Astrocyte (in vitro differentiated cells and primary cell): ENCODE measurements at places on chromosomes 7 and 10. TPM values are rescaled to one million over a fixed set of nuclear protein-coding genes. Genes with fewer than 3 reads are reported as not detected.

The TUBAL3 gene
- not detected in 2 replicates for total RNA-seq

The CASTOR2 gene
- total RNA-seq: 16.5 and 21.3 TPM in 2 replicates

The TRIM4 gene
- 4.1 and 4.6 TPM in 2 replicates for total RNA-seq

DNA sequence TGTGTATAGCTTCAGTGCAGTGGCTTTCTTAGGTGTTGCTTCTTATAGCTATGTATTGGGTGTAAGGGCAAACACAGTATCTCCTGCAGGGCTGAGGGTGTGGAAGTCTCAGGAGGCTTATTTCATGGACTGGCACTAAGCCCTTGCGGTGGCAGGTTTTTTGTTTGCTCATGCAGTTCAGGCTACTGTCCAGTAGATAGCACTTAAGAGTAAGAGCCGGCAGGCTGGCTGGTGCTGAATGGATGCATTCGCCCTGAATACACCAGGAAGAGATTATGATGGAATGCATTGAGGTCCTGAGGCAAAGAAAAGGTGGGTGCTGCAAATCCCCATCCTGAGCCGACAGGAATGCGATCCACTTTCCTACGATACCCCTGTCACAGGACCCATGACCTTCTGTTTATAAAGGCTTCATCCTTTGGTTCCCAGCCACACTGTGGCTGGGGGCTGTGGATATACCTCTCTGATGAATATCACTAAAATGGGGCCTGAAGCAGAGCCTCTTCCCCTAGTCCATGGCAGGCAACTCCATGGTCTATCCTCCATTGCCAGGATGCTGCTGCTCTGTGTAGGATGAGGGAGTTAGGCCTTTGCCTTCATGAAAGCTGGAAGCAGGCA lies 44.9 kb downstream of the ANXA8 start:
- H3K27ac ChIP-seq: no peak overlapping the region
- no peaks in the 10 kb centered on the region for H3K4me1 ChIP-seq
- H3K4me3 ChIP-seq: no peak overlapping the region
- peak; percentile 62 for DNase-seq
- H3K36me3 ChIP-seq: no peaks in the 10 kb centered on the region

The INPP5A gene
- 29.2 and 39.1 TPM in 2 replicates for total RNA-seq

DNA sequence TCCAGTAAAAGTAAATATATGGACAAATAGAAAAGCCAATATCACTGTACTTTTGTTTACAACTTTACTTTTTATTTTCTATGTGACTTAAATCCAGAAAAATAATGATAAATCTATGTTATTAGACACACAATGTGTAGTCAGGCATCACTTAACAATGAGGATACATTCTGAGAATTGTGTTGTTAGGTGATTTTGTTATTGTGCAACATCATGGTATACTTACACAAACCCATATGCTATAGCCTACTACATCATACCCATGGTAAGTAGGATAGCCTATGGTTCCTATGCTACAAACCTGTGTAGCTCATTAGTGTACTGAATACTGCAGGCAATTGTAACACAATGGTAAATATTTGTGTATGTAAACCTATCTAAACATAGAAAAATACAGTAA lies 781.7 kb upstream of the GHITM start:
- H3K27ac ChIP-seq: no peak overlapping the region
- no peaks in the 10 kb centered on the region for H3K4me1 ChIP-seq
- H3K27me3 ChIP-seq: no peaks in the 10 kb centered on the region
- no peak for DNase-seq
- no peaks in the 10 kb centered on the region for H3K36me3 ChIP-seq
- H3K4me3 ChIP-seq: no peak overlapping the region

- no peaks in the 10 kb centered on the region for H3K27me3 ChIP-seq
- H3K4me3 ChIP-seq: no peak overlapping the region
- H3K4me1 ChIP-seq: peaks cover 7% of the 10 kb centered on the region
- peaks cover 2% of the 10 kb centered on the region for H3K36me3 ChIP-seq
Measured at GRCh38 chr7:111982804-111983203, 223.4 kb downstream of the DOCK4 start.
